ENCODE measurements at places on chromosomes 16 and 17.

- DNase-seq = peak; percentile 88
These were observed 217.3 kb downstream of the RBFOX3 start for GRCh38 chr17:79393358-79394052.

- DNase-seq = no peak
These were observed 223.4 kb upstream of the TNRC6C start for GRCh38 chr17:77735081-77735565.

- peak; percentile 58 for DNase-seq
These were observed 1.0 kb downstream of the ZNF319 start for GRCh38 chr16:57999366-57999970.

DNA sequence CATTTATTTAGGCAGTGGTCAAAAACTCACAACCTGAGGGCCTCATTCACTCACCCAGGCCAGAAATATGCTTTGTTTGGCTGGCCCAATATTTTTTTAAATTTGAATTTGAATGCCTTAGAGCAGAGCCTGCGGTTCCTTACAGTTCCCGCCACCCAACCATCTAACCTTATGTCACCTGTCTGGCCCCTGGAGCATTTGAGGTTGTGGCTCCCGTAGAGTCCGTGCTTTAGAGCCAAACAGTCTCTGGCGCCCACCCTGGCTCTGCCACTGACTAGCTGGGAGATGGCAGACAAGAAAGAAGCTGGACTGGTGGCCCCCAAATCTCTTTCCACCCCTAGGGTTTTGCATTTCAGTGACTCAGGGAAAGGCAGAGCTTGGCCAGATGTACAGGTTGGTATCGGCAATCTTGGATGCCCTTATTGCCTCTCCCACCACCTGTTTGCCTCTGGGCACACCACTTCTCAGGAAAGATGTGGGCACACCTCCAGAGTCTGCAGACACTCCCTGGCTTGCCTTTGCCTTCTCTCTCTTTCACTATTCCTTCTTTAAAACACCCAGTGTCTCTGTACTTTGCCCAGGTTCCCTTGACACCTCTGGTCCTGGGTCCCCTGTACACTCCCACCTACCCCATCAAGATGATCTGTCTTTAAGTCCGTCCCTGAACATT is 1.9 kb upstream of the MAP3K14 start:
- DNase-seq = no peak

- no peak for DNase-seq
These were observed 58.9 kb upstream of the EFCAB3 start for GRCh38 chr17:62321451-62321850.

DNA sequence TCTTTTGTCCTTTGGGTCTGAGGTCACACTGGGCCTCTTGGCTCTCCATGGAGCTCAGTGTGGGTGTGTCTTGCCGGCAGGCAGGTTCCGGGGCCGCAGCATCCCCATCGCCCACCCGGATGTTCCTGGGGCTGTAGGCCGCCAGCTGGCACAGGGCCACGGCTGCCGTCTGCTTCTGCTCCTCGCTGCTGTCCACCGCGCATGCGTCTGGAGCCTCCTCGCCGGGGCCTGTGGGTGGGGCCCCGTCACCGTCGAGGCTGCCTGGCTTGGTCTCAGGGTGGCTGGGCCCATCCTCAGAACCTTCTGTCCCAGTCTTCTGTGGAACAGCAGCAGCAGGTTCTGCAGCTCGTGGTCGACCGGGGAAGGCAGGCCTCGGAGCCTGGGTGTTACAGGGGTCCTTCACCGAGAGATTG is 9.6 kb downstream of the ZNF750 start:
- DNase-seq = no peak

- DNase-seq = no peak
These were observed 14.2 kb upstream of the NLRC3 start for GRCh38 chr16:3591436-3591803.

DNA sequence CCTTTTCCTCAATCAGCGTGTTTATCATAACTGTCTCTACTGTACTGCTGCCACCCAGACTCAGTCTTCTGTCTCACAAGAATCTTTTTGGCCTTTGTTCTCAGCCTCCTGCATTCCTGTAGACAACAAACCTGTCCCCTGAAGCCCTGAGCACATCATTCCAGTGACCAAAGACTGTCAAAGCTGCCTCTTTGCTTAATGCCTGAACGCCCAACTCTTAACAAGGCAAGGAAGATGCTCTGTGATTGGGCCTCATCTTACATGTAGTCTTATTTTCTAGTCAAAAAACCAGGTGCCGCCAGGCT is 29.3 kb upstream of the AQP8 start:
- DNase-seq = no peak

GRCh38 chr17:42116705-42117396 is 4.3 kb downstream of the KAT2A start:
- peak; percentile 87 for DNase-seq

- DNase-seq = no peak
These were observed 225.5 kb downstream of the SOX9 start for GRCh38 chr17:72346306-72346705.

GRCh38 chr16:74698222-74698621 is 2.4 kb downstream of the MLKL start:
- no peak for DNase-seq

GRCh38 chr17:34650051-34650750 is 70.8 kb downstream of the TMEM132E start:
- no peak for DNase-seq

- DNase-seq = no peak
These were observed 419.4 kb downstream of the PMP22 start for GRCh38 chr17:14845591-14846281.

DNA sequence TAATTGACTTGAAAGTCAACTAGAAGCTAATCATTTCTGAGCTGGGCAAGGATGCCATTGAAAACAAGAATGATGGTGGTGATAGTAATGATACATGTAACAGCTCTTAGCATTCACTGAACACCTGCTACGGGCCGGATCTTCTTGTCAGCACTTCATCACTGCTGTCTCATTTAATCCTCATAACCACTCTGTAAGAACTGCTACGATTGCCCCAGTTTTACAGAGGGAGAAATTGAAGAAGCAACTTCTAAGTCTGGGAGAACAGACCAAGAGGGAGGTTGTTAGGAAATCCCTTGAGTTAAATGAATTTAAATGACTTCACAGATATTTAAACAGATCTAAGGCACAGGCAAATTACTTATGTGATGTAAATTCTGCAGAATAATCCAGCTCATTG is 7.0 kb upstream of the GAN start:
- no peak for DNase-seq

DNA sequence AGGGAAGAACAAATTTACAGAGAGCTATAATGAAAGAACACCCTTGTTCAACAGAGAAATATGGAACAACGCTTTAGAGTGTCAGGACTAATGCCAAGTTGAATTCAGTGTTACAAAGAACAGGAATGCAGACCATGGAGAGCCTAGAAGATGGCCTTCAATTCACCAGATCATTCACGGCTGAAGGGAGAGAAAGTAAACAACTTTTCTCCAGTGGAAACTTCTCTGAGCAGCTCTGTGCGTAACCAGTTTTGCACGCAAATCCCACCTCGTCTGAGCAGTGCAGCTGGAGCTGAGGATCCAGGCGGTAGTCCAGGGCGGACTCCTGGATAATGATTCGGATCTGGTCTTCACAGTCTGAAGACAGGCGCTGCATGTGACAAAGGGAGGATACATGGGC is 40.5 kb upstream of the CLEC18B start:
- DNase-seq = no peak

DNA sequence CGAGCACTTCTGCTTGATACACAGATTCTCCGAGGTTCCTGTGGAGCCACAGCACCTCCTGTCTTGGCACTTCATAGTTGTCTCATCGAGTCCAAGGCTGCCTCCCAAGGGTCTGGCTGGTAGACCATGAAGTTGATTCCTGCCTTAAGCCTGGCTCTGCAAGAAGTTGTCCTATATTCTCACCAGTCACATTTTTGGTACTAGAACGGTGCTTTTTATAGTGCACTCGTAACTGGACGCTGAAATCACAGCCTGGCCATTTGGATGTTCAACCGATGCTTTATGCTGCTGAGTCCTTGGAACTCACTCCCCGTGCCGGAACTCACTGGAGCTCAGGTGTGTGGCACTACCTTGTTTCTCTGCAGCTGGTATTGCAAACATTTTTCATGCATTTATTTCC is 35.6 kb downstream of the RMI2 start:
- DNase-seq = no peak

DNA sequence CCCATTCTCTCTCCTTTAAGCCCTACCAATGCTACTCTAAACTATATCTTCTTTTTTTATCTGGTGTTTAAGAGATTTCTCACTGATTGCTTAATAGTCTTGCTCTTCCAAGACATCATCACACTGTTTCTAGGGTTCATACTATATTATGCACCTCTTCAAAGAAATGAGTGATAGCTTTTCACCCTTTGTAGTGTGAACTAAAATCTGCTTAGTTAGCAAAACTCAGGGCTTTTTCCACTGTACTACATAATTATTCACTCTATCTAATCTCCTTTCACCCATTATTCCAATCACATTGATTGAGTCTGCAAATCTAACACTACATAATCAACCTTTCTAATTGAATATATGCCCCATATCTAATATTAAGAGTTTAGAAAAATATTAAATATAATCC is 456.0 kb upstream of the SOX9 start:
- no peak for DNase-seq

DNA sequence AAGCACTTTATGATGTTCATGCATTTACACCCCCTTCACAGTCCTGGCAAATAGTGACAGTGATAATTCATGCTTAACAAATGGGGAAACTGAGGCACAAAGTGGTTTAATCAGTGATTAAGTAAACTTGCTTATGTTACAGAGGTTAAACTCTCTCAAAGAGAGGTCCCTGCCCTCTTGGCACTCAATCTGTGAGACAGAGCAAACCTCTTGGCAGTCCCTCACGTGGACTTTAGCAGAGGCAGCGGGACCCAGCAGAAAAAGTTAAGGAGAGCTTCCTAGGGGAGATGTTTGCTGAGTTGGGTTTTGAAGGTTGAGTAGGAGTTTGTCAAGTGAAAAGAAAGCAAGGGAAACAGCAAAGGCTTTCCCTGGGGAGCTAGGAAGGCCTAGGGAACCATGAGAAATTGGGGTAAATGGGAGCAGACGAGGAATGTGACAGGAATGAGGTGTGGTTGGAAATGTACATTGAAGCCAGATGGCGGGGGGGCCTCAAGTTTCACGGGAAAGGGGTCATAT is 10.7 kb downstream of the SOCS1 start:
- no peak for DNase-seq

DNA sequence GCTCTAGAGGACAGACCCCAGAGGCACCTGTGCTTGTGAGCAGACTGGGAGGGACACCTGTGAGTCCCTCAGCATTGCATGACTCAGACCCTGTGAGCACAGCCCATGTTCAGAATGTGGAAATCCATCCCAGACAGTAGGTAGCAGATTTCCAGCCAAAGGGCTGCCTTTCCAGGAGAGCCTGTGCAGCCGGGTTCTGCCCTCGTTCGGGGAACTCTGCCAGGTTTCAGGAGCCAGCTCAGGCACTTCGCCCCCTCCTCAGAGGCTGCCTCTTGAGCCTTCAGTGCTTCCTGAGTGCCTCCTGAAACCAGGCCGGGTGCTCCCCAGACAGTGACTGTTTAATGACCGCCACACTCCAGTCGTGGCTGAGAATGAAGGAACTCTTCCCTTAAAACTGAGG is 23.3 kb upstream of the SDR42E2 start:
- no peak for DNase-seq

- DNase-seq = no peak
These were observed 696.9 kb downstream of the WWOX start for GRCh38 chr16:78796221-78796866.

- DNase-seq = no peak
These were observed 7.9 kb upstream of the SPHK1 start for GRCh38 chr17:76376318-76377133.

DNA sequence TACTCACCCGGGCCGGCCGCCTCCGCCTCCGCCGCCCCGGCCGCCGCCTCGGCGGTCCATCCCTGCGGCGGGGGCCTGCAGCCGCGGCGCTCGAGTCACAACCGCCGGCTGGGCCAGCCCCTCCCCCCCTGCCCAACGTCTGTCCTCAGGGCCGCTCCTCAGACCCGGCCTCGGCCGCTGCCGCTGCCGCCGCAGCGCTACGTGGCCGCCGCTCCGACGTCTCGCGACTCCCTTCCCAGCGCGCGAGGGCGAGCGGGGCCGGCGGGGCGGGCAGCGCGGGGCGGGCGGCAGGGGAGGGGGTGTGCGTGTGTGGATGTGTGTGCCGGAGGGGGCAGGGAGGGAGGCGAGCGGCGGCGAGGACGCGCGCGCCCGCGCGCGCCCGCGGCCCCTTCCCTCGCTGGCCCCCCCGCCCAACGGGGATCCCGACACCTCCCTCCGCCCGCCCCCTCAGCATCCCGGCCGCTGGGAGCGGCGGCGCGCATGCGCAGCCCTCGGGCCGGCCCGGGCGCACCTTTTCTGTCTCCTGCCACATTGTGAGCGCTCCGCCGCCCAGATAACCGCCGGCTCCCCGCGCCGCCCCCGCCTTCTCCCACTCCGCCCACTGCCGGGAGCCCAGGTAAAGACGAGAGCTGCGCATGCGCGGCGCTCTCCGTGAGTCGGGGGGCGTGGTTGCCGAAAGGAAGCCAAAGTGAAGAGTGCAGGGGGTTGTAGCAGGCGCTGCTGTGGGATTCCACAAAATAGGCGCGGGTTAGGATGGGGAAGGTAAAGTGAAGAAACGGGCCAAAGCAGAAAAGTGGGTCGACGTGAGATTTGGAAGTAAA is at the start of gene ZNF652:
TSS of gene ZNF652 (minus strand) at position 349 of the 821 bp plus-strand sequence. CDS start 44,525 bp downstream, outside the sequence.
- peak; percentile 95 for DNase-seq

DNA sequence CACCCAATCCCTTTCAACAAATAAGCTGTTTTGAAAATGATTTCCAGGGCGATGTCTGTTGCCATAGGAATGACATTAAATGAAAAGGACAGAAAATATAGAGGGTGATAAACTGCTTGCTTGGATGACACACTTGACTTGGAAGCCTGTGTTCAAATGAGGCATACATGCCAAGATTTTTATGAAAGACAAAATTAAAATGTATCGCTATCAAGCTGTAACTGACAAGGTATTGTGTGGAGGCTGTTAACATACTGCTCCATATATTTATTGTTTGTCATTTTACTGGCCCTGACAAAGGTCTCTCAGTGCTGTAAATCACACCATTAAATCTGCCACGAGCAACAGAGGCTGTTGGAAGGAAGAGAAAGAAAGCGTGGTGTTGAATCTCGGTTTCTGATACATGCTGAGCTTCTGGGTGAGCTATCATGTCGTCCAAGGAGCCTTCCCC is 456.2 kb upstream of the SALL1 start:
- DNase-seq = no peak

DNA sequence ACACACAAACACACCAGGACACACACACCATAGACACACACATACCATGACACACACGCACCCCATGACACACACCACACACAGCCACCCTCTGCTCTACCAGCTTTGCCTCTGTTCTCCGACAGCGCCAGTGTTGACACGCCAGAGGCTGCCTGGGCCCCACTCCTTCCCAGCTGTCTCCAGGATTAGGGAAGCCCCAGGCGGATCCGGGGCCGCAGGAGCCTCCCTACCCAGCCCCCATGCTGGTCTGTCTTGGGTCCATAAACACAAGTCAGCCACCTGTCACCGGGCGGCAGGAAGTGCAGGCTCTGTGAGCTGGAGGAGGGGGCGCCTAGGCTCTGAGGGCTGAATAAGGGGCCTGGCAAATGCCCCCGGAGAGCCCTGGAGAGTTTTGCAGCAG is 10.5 kb downstream of the TBC1D16 start:
- DNase-seq = no peak

Measured in stimulated activated effector memory CD8-positive, alpha-beta T cell treated with anti-CD3 and anti-CD28 coated beads, Interleukin-12 subunit alpha, Interleukin-12 subunit beta, amount 100 ng/mL, for 72 hours (primary cell).